ENCODE measurements at places on chromosomes 13 and 19. TPM values are rescaled to one million over a fixed set of nuclear protein-coding genes. Genes with fewer than 3 reads are reported as not detected.

The DCAF15 gene
- 38.9 TPM for total RNA-seq

The LCP1 gene
- total RNA-seq = 3.6 TPM

The ATF5 gene
- total RNA-seq = 9.9 TPM

The SERPINE3 gene
- not detected for total RNA-seq

The COL5A3 gene
- total RNA-seq = 0.25 TPM

The USHBP1 gene
- total RNA-seq = not detected

The RFPL4A gene
- total RNA-seq = not detected

Data from mesangial cell (primary cell).